ENCODE measurements at places on chromosomes 7 and 10.

GRCh38 chr7:131995324-131995723, 438.9 kb upstream of the PODXL start:
- no peak for DNase-seq

DNA sequence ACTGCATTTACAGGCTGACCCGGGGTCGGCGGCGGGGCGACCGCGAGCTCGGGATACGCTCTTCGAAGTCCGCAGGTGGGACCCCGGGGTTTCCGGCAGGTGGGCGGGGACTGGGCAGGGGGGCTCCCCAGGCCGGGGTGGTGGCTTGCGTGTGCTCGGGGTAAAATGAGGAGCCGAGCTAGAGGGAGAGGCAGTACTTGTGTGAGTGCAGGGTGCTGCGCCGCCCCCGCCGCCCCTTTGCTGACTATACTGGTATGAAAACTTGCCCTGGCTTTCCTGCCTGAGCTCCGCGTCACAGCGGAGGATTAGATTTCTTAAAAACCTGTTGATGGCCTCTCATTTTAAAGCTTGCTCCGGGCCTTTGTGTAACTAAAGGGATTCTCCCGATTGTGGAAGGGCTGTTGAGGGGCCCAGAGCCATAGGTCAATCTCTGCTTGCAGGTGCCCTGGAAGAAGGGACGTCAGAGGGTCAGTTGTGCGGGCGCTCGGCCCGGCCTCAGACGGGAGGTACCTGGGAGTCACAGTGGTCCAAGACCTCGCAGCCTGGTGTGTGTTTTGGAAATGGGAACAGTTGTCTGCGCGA, 488 bp downstream of the ARMC10 start:
- DNase-seq, result peak; percentile 60

DNA sequence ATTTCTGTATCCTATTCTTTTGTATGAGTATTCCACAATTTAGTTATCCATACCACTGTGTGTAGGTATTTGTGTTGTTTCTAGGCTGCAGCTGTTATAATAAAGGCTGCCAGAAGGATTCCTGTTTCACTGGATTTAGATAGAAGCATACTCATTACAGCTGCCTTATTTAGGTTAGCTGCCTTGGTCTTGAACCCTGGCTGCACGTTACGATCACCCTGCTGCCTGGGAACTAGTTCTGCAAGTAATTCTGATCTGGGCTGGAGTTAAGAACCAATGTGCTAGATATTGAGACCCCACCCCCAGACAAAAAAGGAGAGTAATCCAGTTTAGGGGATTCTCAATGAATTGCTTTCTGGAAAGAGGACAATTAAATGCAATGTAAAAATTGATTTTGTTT, 43.1 kb downstream of the CCDC71L start:
- DNase-seq, result no peak

DNA sequence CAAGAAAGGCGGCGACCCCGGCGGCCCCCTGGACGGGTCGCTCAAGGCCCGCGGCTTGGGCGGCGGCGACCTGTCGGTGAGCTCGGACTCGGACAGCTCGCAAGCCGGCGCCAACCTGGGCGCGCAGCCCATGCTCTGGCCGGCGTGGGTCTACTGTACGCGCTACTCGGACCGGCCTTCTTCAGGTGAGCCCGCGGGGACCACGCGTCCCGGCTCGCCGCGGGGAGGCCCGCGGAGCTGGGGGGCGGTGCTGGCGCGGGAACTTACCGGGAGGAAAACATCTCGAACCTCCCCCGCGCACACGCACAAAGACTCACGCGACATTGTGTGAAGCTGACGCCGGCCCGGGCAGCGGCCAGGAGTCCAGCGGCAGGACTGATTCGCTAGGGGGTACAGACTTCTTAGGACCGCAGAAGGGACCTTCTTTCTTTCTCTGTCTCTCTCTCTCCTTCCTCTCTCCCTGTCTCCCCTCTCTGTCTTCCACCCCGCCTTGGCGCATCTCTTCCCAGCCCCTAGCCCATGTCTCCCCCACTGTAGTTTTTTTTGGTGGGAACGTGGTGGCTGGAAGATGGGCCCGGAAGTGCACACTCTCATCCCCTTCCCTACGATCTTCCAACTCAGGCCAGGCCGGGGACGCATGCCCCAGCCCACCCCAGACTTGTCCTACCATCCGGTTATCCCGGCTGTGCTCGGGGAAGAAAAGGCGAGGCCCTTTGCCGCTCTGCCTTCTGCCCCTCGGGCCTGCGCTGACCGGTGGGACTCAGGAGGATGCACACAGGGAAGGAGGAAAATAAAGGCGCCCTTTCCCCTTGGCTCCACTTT, 1.2 kb downstream of the EN2 start:
- DNase-seq, result no peak

DNA sequence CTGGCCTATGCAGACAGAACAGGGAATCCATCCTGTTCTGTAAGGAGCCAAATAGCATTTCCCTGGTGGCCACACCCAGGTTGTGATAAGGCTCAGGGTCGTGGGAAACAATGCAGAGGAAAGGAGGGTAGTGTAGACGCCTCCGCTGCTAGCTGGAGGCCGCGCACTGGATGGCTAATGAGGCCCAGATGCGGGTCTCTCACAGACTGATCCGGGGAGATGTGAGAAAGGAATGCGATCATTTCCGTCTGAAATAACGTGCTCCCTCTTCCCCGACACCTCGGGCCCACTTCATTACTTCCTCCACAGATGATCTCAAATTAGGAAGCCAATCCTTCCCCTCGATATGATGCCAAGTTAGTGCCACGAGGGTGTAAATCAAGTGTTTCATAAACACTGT, 203.3 kb downstream of the TAX1BP1 start:
- no peak for DNase-seq

DNA sequence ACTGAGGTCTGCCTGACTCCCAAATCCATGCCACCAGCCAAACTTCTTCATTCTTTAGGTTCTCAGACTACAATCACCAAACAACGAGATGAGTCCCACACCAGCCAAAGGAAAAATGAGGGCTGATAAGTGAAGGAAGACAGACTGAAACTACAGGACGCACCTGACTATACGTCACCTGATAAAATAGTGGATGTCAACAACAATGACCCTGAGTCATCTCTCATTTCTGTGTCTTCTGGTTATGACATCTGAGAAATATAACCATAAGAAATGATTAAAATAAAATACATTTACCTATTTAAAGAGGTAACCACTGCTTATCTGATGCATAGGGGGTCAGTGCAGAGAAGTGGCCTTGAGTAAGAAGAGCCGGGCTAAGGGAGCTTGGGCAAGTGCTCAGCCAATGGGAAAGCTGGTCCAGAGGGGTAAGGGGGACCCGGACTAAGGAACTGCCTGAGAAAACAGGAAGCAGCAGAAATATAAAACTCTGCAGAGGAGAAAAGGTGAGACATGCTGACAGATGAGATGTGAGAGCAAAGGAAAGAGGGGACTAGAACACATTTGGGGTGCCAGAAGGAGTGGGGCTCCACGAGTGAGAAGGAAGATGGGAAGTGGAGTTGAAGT, 51.8 kb downstream of the HIPK2 start:
- DNase-seq, result no peak

GRCh38 chr10:74683067-74683466, 143.3 kb upstream of the KAT6B start:
- peak; percentile 22 for DNase-seq

DNA sequence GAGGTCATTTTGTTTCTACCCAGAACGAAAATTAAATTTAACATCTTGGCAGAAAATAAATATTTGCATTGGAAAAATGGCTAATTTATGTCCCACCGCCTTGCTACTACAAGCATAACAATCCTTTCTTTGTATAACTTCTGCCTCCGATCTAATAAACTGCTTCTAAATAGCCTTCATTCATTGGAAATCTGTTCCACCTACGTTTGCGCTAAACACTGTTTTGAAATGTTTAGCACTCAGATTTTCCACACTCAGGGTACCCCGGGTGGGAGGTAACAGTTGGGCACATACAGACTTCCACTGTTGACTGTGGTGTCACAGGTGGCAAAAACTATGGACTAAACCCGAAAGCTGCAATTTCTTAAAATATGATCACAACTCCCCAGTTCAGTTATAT, 96.4 kb downstream of the FGFR2 start:
- DNase-seq, result no peak

GRCh38 chr10:132247943-132248342, 59.8 kb downstream of the STK32C start:
- no peak for DNase-seq

DNA sequence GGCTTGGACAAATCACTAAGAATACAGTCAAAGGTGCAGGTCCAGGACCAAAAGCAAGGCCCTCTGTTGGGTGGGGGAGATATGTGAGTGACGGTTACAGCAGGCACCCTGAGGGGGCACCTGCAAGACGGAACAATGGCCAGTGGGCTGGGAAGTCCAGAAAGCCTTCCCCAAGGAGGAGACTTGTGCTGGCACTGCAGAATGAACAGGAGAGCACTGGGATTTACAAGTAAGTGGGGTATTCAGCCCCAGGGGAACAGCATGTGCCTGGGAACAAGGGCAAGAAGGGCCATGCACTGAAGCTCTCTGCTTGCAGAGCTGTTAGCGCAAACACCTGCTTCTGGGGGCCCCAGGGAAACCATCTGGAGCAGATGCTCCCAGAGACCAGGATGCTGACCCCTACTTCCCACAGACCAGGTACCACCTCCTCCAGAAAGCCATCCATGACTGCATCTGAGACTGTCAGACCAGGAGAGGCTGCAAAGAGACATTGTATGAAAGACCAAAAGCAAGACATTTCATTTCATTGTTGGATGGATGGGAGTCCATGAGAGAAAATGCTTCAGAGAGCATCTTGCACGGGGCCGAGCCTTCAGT, 24.6 kb upstream of the ZMIZ1 start:
- no peak for DNase-seq

GRCh38 chr10:63717027-63717715, 196.0 kb downstream of the REEP3 start:
- no peak for DNase-seq

DNA sequence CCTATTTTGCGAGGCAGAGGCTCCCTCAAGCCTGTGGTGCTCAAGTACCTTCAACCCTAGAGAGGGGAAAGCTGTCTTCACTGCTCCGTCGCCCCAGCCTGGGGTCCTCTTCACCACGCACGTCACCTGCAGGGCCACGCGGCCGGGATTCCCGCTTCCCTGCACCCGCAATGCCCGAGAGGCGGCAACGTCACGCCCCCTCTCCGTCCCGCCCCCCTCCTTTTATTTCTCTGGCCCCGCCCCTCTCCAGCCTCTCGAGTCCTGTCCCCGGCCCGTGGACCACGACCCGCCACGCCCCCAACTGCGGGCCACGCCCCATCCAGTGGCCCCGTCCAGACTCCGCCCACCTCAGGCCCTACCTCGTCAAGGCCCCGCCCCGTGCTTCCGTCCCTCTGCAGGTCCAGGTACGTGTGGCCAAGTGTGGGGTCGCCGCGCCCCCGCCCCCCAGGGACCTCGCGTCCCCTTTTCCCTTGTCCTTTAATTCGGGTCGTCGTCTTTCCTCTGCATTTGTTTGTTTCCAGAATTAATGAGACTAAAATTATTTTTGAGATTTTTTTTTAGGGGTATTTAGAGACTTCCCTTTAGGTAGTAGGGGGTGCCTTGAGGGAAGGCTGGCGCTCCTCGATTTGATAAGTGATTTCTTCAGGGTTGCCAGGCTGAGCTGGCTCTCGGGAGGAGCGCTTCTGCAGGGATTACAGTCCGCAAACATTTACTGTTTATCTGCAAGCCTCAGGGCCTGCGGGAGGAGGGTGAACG, 69.8 kb upstream of the BAIAP2L1 start:
- no peak for DNase-seq

DNA sequence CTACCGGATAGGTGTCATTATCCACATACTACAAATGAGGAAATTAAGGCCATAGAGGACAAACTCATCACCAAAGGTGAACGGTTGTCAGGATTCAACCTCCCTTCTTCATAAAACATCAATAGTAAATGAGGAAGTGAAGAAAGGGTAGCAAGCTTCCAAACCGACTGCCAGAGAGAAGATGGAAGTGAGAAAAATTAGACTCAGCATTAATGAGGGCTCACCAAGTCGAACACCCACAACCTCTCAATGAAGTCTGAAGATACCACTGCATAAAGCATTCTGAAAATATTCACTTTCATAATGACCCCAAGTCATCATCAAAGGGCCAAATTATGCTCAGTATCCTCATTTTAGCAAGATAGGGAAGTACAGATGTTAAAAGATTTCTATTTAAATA, 29.6 kb downstream of the ABCB4 start:
- no peak for DNase-seq

DNA sequence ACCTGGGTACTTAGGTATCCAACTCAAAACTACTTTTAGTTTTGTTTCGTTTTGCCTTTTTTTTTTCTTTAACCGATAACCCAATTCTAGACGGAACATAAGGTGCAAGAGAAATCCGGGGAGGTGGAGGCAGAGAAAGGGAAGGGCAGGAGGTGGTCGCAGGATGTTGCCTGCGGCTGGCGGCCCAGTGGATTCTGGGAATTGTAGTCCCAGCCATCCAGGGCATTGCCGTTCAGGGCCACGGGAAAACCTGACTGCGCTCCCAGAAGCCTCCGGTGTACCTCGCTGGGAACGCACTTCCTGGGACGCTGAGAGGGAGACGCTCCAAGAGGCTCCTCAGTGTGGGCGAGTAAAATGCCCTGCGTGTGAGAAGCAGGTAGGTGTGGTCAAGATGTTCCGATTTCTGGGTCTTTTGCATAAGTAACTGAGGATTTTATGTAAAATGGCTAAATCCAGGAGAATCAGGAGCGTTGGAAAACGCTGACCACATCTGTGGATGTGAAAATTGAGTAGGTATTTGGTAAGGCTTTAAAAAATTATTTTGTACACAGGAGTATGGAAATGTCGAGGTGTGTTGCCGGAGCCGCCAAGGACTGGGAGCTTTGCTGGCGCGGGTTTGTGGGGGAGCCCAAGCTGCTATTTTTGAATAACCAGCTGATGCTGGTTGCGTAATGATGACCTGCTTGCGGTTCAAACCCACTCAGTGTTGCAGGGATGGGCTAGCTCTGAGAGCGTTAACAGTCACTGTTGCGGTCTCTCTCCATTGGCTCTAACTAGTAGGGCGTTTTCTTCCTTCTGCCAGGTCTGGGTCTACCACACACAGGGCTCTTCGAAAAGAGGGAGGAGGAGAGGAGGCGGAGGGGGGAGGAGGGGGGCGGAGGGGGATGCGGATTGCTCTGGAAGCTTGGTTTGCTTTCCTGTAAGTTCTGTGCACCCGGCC, at the start of gene CLDN12:
CLDN12 (plus strand) TSS at position 288 of the 940 bp plus-strand sequence. CDS start 9,216 bp downstream, outside the sequence.
- peak; percentile 99 for DNase-seq

GRCh38 chr7:93972029-93972725, 32.0 kb downstream of the BET1 start:
- no peak for DNase-seq

GRCh38 chr7:100799037-100799896, 28.1 kb downstream of the EPHB4 start:
- peak; percentile 78 for DNase-seq

GRCh38 chr7:101555921-101556275, 73.2 kb downstream of the MYL10 start:
- no peak for DNase-seq

GRCh38 chr10:88064608-88065382, 201.4 kb downstream of the PTEN start:
- DNase-seq, result peak; percentile 67

DNA sequence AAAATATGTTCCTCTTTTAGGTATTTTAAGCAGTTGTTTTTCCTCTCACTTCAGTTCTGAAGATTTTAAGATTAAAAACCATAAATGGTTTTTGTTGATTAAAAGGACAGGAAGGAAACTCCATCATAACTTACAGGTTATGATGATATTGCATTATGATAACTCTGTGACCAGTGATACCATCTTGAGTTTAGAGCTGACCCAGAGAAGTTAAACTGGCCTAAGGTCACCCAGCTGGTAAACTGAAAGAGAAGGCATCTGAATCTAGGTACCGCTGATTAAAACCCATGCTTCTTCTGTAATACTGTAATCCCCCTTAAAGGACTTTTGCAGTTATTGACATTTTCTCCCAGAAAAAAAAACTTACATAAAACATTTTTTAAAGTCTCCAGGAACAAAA, 29.6 kb downstream of the LOXL4 start:
- DNase-seq, result no peak

All from choroid plexus epithelial cell (primary cell).